GM23338 (cell line): ENCODE measurements at places on chromosomes 7 and 10. TPM values are rescaled to one million over a fixed set of nuclear protein-coding genes. Genes with fewer than 3 reads are reported as not detected.

Gene PRPS1L1
- total RNA-seq, result not detected in 2 replicates

DNA sequence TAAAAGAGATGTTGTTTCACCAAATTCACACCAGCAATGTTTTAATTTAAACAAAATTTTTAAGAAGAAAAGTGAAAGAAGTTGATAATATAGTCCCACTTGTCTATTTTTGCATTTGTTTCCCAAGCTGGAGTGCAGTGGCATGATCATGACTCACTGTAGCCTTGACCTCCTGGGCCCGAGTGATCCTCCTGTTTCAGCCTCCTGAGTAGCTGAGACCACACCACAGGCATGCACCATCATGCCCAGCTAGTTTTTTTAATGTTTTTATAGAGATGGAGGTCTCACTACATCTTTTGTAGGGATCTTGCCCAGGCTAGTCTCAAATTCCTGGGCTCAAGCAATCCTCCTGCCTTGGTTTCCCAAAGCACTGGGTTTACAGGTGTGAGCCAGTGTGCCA lies 14.1 kb upstream of the NDUFA5 start:
- DNase-seq, result no peak

Gene HECW1
- 19.2 and 21.8 TPM in 2 replicates for total RNA-seq

DNA sequence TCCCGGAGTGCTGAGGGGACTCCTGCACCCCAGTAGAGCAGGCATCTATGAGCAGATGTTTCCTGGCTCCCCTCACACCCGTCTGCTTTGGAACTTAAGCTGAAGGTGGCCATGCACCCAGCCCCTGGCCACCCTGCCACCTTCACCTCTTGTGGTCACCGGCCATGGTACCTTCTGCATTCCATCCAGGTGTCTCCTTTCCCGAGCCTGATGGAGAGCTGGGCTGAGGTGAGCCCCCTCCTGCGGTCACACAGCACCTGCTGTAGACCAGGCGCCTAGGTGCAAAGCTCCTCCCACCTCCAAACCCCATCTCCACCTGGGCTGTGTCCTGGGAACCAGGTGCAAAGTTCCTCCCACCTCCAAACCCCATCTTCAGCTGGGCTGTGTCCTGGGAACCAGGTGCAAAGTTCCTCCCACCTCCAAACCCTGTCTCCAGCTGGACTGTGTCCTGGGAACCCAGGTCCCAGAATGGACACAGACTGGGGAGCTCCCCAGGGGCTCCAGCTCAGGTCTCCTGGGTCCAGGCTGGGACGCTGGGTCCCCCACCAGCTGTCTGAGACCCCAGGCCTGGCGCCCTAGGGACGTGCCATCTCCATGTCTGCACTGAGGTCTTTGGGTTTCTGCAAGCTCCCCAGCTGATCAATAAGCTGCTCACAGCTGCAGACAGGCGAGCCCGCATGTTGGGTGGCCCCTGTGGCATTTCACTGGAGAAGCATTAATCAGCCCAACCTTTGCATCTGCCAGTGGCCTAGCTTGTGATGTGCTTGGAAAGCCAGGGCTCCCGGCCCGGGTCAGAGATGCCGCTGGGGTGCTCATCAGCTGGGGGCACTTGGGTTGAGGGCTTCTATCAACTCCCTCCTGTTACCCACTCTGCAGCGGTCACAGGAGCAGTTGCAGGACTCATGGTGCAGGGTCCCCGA lies 61.2 kb upstream of the INPP5A start:
- no peak for DNase-seq

Gene CRHR2
- total RNA-seq, result 0.14 and 0.23 TPM in 2 replicates

GRCh38 chr7:5218564-5219360 lies 28.7 kb downstream of the WIPI2 start:
- DNase-seq, result no peak

Gene SPDYE16
- total RNA-seq, result not detected in 2 replicates

- peak; percentile 8 for DNase-seq
Measured at GRCh38 chr7:150901160-150902035, 49.1 kb downstream of the AOC1 start.

DNA sequence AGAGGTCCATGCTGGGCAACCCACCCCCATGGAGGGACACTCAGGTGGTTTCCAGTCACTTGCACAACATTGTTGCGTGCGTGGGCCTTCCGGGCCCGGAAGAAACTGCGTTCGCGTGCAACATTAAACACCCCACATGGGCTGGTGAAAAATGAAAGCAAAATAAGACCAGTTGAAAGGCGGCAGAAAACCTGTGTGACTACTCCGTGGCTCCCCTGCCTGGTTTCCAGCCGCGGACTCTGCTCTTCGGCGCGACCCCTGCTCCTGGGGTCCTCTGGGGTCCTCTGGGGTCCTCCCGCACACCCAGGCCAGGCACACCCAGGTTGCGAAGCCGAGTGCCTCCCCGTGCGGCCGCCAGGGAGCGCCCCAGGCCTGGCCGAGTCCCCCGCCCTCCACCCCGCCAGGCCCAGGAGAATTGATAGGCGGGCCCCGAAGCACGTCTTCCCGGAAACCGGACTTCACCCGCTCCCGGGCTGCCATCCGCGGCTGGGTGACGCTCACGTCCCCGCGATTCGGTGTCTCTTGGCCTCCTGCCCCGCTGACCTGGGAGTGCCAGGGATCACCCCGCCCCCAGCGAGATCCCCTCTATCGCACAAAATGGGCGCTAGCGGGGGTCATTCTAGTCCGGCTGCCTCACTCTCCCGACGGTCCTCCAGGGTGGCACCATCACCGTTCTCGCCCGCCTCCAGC lies 1.9 kb upstream of the SH2D4B start:
- DNase-seq, result peak; percentile 82

GRCh38 chr7:5510426-5511045 lies 86.9 kb upstream of the TNRC18 start:
- no peak for DNase-seq

DNA sequence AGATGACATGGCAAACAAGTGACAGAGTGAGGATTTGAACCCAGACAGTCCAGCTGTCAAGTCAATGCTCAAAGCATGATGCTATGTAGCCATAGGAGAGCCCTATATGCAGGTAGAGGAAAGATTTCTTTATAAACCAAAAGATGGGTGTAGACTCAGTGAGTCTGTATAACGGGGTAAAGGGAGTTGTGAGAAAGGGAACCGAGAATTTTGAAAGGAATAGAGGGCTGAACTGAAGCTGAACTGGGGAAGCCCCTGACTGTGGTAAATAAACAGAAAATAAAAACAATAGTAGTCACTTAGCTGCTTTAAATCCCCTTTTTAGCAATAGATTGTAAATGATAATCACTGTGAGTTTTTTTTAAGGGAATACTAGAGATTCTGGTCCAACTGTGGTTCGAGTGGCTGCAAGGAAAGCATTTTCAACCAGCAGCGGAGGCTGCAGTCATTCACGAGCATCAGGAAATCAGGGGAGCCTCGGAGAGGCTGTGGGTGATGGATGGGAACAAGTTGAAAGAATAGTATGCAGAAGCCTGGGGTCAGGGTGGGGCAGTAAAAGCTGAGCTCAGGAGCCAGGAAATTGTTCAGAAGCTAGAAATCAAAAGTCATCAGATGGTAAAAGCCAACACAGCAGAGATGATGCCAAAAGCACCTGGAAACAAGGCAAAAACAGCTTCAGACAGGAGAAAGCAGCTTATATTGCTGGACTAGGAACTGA lies 393.5 kb downstream of the GFRA1 start:
- DNase-seq, result no peak

- no peak for DNase-seq
Measured at GRCh38 chr10:101645659-101646058, 49.3 kb downstream of the FBXW4 start.

Gene KCNH2
- 11.3 and 14.7 TPM in 2 replicates for total RNA-seq

Gene TRPV6
- 0.43 and 0.80 TPM in 2 replicates for total RNA-seq

DNA sequence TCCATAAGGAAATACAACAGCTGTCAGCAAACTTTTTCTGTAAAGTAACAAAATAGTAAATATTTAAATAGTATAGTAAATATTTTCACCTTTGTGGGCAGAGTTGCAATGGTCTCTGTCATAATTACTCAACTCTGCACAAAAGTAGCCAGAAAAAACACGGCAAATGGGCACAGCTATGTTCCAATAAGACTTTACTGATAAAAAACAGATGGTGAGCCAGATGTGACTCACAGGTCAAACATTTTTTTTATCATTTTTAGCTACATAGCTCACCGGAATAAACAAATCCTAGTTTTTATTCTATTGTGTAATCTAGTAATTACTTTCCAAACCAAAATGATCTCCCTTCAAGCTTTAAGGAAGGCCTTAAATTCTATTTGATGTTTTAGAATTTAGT lies 55.3 kb downstream of the NCAPG2 start:
- no peak for DNase-seq

- DNase-seq, result no peak
Measured at GRCh38 chr7:158374586-158374985, 213.0 kb downstream of the PTPRN2 start.

Gene TM9SF3
- 72.5 and 82.7 TPM in 2 replicates for total RNA-seq

Gene LANCL2
- 9.8 and 10.7 TPM in 2 replicates for total RNA-seq

Gene TMEM196
- total RNA-seq, result not detected in 2 replicates

DNA sequence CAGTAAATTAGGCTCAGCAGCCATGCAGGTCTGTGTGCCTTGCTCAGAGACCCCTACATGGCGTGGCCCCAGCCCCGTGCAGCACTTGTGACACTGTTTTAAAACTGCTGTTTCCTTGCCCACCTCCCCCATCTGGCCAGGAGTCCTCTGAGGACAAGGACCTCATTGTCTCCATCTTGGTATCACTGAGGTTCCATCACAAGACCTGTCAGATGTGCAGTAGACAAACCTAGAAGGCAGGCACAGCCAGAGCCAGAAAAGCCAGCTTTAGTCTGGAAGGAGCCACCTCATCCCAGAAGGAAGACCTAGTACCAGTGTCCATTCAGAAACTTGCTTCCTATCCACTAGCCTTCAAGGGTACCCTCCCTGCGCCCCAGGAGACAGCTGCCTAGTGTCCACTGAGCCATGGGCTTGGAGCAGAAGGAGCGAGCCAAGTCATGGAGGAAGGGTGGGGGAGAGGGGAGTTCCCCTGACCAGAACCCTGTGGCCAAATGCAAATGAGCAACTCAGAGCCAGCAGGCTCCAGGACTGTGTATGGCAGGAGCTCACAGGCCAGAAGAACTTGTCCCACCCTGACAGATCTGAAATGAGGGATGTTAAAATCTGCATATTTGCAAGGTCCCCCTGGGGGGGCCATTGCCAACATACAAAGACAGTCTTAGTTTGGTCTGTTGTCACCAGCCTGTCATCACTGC lies 176.1 kb downstream of the SH3PXD2A start:
- no peak for DNase-seq

DNA sequence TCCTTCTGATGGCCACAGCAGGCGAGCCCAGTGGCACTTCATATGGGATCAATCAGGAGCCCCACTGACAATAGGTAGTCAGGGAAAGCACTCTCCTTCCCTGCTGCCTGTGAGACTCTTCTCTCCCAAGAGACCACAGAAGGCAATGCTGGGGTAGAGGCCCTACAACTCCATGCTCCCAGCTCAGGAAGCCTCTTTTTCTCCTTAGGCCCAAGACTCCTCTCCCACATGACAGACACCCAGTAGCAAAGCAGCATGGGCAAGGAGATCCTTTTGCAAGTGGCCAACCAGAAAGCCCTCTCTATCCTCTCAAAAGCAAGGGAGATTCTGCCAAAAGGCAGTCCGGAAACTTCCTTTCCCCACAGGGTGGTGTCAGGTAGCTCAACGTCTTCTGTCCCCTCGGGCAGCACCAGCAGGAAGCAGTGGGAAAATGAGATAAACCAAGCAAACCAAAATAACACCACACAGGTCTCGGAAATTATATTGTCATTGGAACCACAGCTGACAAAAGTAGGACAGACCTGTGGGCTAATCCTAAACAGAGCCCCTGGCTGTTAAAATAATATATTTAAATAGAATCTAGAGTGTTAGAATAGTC lies 172.7 kb upstream of the GDF10 start:
- DNase-seq, result peak; percentile 2

- DNase-seq, result peak; percentile 88
Measured at GRCh38 chr10:119750391-119751230, 24.8 kb downstream of the INPP5F start.

- no peak for DNase-seq
Measured at GRCh38 chr7:913736-914520, 37.6 kb downstream of the GET4 start.

- no peak for DNase-seq
Measured at GRCh38 chr10:129870961-129871621, 93.0 kb downstream of the EBF3 start.

Gene BMPER
- 0.43 and 1.4 TPM in 2 replicates for total RNA-seq

DNA sequence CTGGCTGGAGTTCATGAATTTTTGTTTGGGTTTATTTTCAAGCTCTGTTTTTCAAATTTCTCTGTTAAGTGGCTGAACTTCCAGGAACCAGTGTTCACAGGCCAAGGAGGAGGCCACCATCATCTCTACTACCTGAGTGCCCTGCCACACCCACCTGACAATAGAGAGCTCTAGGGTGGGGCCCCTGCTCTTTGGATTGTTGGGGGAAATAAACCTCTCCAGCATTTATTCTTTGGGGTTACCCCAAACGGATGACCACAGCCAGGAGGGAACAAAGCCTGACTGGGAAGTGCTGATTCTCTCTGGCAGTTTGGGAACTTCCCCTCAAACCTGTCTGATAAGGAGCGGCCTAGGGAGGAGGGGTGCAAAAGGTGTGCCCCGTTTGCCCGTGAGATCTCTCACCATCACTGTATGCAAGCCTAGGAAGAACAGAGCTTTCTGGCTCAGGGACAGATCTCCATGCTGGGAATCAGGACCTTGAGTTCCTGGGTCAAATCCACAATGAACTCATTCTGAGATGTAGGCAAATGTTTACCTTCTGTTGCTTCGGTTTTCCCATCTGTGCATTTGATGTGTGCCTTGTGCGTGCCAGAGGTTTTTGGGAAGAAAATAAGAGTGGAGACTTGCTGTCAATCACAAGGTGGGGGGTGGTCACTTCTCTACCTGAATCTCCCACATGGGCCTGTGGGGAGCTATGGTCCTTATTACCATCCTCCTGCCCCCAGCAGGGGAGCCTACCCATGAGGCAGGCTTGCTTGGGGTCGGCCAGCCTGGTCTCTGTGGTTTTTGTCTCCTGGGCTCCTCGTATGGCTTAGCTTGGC lies 27.7 kb upstream of the PDCD4 start:
- DNase-seq, result no peak

Gene AMPH
- total RNA-seq, result 9.4 and 10.2 TPM in 2 replicates

DNA sequence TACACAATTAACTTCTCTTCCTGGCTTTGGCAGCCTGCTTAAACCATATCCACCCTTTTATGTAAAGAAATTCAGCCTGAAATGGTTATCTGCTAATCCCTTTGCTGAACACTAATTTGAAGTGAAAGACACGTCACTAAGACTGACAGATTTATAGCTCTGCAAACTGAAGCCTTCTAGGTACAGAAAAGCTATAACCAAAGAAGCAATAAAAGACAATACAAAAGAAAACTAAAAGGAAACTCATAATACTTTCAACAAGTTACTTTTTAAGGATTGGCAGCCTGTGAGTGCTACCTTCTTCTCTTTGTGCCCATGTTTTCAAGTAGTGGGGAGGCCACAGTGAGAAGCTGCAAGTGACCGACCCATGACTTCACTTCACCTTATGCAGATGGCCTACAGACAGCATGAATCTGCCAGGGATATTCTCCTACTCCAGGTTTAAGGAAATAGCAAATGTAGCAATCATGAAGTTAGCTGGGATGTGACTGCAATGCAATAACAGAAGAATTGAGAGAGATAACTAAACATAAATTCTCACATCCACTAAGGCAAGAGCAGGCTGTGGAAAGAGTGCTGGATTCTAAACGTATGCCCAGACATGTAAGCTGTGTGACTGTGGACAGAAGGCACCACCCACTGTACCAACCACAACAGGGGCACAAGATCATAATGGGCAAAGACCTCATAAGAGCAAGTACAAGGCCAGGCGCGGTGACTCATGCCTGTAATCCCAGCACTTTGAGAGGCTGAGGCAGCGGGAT lies 10.7 kb upstream of the SPOCK2 start:
- no peak for DNase-seq
